ENCODE measurements at places on chromosomes 16 and 17. TPM values are rescaled to one million over a fixed set of nuclear protein-coding genes. Genes with fewer than 3 reads are reported as not detected.

GRCh38 chr17:27498615-27499309, 42.5 kb downstream of the KSR1 start:
- no peaks in the 10 kb centered on the region for H3K27me3 ChIP-seq
- H3K36me3 ChIP-seq, result no peaks in the 10 kb centered on the region
- no peak for DNase-seq
- no peak overlapping the region for H3K4me3 ChIP-seq
- no peak overlapping the region for H3K27ac ChIP-seq
- H3K4me1 ChIP-seq, result peaks cover 10% of the 10 kb centered on the region

IL32 gene
- total RNA-seq, result 504 TPM

GRCh38 chr17:7687072-7687907, at the start of gene TP53:
Gene TP53 (minus strand): TSS chr17:7687490. CDS start chr17:7676594, 10,896 bp downstream.
- peaks cover 22% of the 10 kb centered on the region for H3K4me1 ChIP-seq
- H3K27ac ChIP-seq, result peak within 1 kb of the TSS; percentile 83
- H3K4me3 ChIP-seq, result peak within 1 kb of the TSS; percentile 82

ADAMTS18 gene
- not detected for total RNA-seq

- H3K4me3 ChIP-seq, result no peak overlapping the region
- H3K36me3 ChIP-seq, result no peaks in the 10 kb centered on the region
- H3K4me1 ChIP-seq, result no peaks in the 10 kb centered on the region
These were observed 111.3 kb upstream of the CRHR1 start for GRCh38 chr17:45672792-45673191.

FA2H gene
- total RNA-seq, result 1.8 TPM

LPO gene
- total RNA-seq, result not detected

Measured in stomach (tissue), 19 donors.